ENCODE measurements at places on chromosomes 1 and 21.

- DNase-seq, result peak; percentile 41
Observed at GRCh38 chr1:37682334-37682987, 9.9 kb upstream of the CDCA8 start.

DNA sequence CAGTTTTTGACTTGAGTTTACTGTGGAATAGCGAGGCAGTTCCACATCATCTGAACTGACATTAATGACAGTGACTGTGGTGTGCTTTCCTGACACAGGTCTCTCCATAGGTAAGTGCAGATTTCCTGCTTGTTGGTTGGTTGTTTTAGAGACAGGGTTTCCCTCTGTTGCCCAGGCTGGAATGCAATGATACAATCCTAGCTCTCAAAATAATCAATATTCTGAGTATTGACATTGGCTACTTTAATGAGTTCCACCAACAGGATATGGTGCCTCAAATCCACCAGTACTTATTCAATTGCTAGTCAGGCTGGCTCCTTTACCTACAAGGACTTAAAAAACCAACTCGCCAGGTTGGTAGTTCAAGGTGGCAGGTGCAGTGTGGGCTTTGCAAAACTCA lies 63.8 kb downstream of the CLSTN1 start:
- no peak for DNase-seq

DNA sequence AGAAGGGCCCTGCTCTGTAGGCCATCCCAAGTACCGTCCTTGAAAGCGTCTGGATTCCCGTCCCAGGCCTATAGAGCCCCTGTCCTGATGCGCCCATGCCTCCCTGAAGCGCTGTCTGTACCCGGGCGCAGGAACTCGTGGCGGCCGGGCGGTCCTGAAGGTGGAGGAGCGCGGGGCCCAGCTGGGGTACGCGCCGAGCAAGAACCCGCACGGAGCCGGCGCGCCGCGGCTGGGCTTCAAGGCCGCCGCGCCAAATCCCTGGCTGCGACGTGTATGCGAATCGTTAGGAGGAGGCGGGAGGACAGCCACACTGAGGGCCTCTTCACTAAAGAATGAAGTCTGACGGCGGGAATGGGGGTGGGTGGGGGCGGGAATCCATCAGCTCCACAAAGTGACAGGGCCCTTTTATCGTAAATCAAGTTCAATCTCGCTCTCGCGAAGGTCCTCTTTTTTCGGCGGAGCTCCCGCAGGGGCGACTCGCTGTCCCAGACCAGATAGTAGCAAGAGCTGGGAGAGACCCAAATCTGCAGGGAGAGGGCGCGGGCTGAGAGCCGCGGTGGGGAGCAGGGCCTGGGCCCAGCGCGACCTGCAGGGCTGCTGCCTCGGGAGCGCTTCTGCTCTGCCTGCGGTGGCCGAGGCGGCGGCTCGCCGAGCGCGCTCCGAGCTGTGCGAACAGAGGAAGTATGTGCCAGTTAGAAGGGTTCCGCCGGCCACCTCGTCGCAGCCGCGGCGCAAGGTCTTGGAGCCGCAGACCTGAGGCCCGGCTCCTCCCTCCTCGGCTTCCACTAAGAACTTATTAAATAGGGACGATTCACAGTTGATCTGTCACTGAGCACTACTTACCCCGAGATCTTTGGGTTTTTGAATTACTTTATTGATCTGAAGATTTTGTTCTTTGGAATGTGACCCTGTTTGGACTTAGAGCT lies 10.4 kb downstream of the BARHL2 start:
- no peak for DNase-seq

- DNase-seq, result peak; percentile 2
Observed at GRCh38 chr21:38768471-38769063, 37.2 kb upstream of the ETS2 start.

GRCh38 chr1:85258536-85259117 lies 835 bp downstream of the C1orf52 start:
- no peak for DNase-seq
